ENCODE measurements at places on chromosomes 5 and 9. TPM values are rescaled to one million over a fixed set of nuclear protein-coding genes. Genes with fewer than 3 reads are reported as not detected.
A peak's percentile ranks its signal among the peaks of the same experiment; 100 is the strongest.

- no peak for DNase-seq
Measured at GRCh38 chr9:13388157-13388556, 108.7 kb upstream of the MPDZ start.

DNA sequence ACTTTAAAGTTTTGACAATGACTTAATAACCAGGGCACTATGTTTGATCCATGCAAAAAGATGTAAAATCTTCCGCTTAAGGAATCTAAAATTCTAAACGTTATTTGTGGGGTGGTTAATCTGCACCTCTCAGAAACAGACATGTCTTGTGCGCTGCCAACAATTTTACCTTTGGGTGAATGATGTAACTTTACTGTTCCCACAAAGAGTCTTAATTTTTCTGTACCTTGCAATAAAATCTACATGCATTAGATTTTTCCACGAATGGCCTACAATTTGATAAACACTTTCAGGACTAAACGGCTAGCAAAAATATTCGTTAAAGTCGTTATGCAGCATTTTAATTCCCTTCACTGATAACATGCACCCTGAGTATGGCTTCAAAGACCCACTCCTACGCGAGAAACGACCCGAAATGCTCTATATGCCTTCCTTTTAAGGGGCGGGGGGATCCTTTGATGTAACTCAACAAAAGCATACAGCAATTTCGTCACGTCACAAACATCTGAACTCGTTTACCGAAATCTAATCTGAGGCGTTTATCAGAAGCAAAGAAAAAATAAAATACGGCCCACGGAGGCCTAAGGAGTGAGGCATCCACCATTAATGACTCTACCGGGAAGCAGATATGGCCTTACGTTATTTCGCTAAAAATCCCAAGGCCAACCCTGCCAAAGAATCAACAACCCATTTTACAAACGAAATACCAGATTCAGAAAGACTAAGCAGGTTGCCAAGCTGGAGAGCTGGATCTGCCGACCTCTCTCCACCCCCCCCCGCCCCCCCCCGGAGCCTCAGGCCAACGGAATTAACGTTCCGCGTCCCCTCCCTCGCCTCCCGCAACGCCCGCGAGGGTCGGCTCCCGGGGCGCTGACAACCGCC, 621 bp downstream of the AK6 start:
- DNase-seq = peak; percentile 4

DNA sequence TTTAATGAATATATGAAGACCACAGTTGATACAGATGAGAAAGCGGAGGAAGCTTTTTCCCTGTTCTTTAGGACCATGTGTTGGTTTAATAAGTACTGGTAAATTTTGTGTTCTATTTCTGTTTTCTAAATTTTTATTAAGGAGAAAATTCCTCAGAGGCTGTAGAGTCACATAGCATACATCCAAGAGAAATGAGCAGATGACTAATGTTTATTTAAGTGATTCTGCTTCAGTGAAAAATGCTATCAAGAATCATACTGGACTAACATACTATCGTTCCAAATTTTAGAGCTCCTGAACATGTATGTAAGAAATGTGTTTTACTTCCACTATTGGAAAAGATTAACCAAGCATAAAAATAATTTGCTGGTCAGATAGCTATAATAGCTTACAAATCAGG, 115.0 kb downstream of the KIAA1958 start:
- no peak for DNase-seq

- DNase-seq = no peak
Measured at GRCh38 chr5:56327809-56328208, 94.7 kb upstream of the ANKRD55 start.

DNA sequence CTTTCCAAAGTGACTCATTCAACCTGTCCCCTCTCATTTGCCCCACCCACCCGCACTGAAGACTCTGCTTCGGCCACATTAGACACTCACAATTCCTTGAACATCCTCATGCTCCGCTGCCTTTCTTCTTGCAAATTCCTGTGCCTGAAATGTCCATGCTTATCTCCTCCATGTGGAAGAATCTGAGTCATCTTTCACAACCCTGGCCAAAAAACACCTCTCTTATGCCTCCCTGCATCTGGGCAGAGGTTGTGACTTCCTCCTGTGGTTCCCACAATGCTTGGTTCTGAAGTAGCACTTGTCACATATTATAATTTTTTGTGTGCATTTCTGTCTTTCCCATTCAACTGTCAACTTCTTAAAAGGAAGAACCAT, 238.6 kb downstream of the ENC1 start:
- no peak for DNase-seq

DNA sequence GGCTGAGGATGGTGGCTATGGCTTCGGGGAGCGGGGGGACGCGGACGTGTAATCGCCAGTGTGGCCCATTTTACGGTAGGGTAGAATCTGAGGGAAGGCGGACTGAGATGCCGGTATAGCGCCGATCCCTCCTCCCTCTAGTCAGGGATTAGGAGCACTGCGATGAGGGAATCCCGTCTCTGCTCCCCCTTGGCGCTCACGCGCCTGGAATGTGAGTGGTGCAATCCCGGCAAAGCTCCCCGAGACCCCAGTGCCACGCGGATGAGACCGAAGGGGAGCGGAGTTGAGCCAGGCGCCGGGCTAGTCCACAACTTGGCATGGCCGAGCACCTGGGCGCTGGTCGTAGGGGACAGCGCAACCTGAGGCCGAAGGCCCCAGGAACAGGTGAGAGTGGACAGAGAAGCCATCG, 2.2 kb downstream of the NPR3 start:
- peak; percentile 23 for DNase-seq

DNA sequence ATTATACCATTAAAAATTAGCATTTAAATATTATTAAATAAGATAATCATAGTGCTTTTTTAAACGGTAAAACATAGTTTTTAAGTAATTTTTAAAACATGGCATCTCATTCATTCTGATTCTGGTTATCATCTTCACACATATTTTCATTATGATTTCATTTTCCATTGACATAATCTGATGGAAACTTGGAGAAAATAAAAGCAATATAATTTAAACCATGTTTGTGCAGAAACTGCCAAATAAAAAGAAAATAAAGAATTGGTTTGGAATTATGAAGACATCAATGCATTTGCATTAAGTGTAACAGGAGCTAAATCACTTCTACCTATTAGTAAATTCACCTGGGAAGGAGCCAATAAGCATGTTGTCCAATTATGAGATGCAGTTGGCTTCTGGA, 490.1 kb upstream of the CD180 start:
- DNase-seq = no peak

- no peak for DNase-seq
Measured at GRCh38 chr5:166431456-166431855, 1860.0 kb upstream of the WWC1 start.

- no peak for DNase-seq
Measured at GRCh38 chr5:100026606-100027005, 508.6 kb upstream of the FAM174A start.

DNA sequence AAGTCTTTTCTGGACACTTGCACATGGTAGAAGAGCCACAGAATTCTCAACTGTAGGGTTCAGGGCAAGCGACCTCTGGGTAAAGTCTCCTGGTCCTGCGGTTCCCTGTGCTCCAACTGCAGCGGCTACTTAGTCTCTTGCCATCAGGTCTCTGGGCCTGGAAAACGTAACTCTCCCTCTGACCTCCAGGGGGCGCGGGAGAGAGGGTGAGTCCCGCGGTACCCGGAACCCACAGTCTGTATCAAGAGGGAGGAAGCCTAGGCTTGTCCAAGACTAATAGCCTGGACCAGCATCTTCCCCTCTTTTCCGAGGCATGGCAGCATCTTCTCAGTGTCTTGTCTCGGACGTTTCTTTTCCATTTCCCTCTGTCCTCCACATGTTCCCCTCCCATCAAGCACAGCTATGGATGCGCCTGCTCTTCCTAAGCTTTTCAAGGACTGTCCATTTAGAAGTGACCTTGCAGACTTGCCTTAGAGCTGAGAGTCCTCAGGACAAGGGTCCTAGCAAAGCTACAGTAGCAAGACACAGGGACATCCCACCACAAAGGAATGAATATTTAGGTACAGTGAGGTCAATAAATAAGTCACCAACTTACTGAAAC, 59.3 kb downstream of the FSTL4 start:
- DNase-seq = peak; percentile 12

- DNase-seq = no peak
Measured at GRCh38 chr5:111172504-111172903, 51.7 kb upstream of the CAMK4 start.

DNA sequence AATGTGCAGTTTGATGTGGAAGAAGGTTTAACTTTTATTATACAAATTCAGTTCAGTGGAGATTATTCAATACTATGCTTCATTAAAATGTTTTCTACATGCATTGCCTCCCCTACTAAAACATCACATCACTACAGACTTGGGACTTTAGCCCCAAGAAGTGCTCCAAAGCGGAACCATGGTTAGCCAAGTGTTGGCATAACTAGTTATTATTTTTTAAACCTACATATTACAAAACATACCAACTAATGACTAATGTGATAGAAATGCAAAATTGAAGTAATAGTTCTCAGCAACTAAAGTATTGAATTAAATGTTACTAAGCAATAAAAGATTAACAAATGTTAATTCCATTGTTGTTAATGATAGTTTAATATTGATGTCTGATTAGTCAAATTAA, 74.5 kb downstream of the XRCC4 start:
- peak; percentile 13 for DNase-seq

GRCh38 chr5:32144378-32145207, 29.5 kb downstream of the GOLPH3 start:
- DNase-seq = no peak

DNA sequence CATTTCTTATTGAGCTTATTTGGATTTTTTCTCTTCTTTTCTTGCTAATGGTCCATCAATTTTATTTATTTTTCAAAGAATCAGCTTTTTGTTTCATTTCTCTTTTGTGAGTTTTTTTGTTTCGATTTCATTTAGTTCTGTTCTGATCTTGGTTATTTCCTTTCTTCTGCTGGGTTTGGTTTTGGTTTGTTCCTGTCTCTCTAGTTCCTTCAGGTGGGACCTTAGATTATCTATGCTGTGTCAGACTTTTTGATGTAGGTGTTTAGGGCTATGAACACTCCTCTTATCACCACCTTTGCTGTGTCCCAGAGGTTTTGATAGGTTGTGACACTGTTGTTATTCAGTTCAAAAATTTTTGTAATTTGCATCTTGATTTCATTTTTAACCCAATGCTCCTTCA, 119.8 kb downstream of the GABRG2 start:
- no peak for DNase-seq

GRCh38 chr5:158268286-158268685, 409.3 kb upstream of the CLINT1 start:
- no peak for DNase-seq

GRCh38 chr5:116881921-116882531, 307.4 kb upstream of the SEMA6A start:
- DNase-seq = no peak

DNA sequence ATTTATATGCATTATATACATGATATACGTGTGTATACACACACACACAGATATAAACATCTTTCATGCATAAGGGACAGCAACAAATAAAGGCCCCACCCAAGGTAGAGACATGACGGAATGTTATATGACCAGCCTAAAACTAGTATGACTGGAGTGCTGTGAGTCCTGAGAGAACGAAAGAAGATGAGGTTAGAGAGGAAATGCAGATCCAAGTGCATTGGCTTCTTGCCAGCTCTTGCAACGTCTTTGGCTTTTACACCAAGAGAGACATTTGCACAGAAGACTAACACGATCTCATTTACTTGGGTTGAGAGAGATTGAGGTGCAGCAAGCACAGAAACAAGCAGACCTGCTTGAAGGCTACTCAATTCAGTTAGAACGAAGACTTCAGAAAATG, 23.0 kb downstream of the CDH10 start:
- peak; percentile 54 for DNase-seq

- DNase-seq = no peak
Measured at GRCh38 chr5:1300581-1301083, 5.8 kb upstream of the TERT start.

TMEM232 gene
- 0.32 TPM for total RNA-seq

ADRA1B gene
- total RNA-seq = 0.11 TPM

SPATA31C1 gene
- not detected for total RNA-seq

SLC4A9 gene
- 0.04 TPM for total RNA-seq

BARX1 gene
- not detected for total RNA-seq

ACO1 gene
- 29.2 TPM for total RNA-seq

PDLIM4 gene
- 115 TPM for total RNA-seq

PCDHA9 gene
- total RNA-seq = not detected

INSL6 gene
- not detected for total RNA-seq
